ENCODE measurements at places on chromosomes 2 and 18. TPM values are rescaled to one million over a fixed set of nuclear protein-coding genes. Genes with fewer than 3 reads are reported as not detected.

Gene TUBA3E
- total RNA-seq: not detected

Gene NLRC4
- 0.53 TPM for total RNA-seq

Gene RTP5
- not detected for total RNA-seq

Gene DOK6
- not detected for total RNA-seq

Gene POTEI
- not detected for total RNA-seq

Gene ALPG
- not detected for total RNA-seq

Gene RBKS
- 0.90 TPM for total RNA-seq

Gene TDRD15
- total RNA-seq: not detected

Gene NCOA1
- 3.4 TPM for total RNA-seq

Gene DPY30
- 75.7 TPM for total RNA-seq

Gene TMEM150A
- total RNA-seq: 9.2 TPM

Gene ANKRD30BL
- not detected for total RNA-seq

Gene HOXD12
- total RNA-seq: not detected

Data from bronchial epithelial cell (primary cell).